ENCODE measurements at places on chromosomes 7 and 10.

GRCh38 chr7:34107276-34107675 is 201.9 kb downstream of the BMPER start:
- DNase-seq: no peak

DNA sequence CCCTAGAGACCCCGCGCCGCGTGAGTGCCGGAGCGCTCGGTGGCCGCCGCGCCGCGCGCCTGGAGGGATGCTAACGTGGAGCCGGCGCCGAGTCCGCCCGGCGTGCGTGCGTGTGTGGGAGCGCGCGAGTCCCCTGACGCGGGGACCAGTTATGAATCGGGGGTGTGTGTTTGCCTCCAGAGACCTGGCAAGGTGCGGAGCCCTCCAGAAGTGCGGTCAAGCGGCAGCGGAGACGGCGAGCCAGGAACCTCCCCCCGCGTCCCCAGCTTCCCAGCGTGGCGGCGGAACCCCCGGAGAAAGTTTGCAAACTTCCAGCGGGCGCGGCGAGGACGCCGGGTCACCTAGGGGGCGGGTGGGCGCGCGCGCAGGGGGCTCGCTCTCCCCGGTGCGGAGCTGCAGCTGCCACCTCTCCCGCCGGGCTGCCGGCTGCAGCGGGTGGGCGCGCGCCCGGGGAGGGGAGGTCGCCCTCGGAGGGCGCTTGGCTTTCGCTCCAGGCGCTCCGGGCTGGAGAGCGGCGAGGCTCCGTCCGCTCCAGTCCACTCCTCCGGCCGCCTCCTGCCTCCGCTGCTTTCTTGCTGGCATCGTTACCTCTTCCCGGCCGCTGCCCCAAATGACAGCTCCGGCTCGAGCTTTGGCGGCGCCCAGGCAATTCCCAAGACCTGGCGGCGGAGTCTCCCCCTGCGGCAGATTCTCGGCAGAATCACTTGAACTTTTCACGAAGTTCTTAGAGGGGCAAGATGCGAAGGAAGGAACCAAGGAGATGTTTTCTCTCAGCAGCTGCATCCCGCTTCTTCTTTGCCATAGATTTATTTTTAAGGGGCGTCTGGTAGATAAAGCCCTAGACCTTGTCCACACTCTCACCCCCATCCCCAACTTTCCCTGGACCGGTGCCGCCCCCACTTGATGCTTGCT is 2.3 kb upstream of the CREB5 start:
- no peak for DNase-seq

- no peak for DNase-seq
Measured at GRCh38 chr10:3960496-3960895, 175.5 kb upstream of the KLF6 start.

DNA sequence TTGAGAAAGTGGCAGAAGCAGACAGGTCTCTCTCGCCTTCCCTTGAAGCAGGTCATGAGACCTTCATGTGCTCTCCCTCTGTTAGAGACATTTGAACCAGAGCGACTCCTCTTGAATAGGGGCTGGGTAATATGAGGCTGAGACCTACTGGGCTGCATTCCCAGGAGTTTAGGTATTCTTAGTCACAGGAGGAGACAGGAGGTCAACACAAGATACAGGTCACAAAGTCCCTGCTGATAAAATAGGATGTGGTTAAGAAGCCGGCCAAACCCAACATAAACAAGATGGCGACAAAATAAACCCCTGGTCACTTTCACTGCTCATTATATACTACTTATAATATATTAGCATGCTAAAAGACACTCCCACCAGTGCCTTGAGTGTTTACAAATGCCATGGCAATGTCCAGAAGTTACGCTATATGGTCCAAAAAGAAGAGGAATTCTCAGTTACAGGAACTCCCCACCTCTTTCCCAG is 43.5 kb upstream of the MSRB2 start:
- DNase-seq: no peak

DNA sequence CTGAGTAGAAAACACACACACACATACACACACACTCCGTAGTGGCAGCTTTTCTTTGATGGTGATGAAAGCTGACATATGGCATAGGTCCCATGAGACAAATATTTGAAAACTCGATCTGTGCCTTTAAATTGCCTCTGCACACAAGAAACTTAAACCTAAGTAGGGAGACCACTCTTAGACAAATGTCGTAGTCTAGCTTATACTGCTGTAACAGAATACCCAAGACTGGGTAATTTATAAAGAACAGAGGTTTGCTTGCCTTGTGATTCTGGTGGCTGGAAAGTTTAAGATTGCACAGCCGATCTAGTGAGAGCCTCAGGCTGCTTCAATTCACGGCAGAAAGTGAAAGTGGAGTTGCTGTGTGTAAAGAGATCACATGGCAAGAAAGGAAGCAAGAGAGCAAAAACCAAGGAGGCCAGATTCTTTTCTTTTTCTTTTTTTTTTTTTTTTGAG is 489.4 kb upstream of the SORCS1 start:
- DNase-seq: no peak

DNA sequence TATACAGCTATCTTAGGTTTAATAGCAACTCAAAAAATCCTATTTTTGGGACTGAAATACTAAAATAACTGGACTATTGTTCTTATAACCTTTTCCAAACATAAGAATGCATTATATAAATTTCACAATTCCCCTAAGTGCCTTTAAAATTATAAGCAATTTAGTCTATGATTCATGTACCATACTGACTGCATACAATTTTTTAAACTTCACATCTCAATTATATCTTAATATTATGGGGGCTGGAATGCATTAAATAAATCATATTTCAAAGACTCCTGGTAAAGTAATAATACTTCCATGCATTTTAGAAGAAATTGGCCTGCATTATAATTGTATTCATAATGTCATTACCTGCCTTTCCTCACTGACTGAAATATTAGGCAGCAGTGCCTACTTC is 144.6 kb downstream of the CHCHD3 start:
- no peak for DNase-seq

DNA sequence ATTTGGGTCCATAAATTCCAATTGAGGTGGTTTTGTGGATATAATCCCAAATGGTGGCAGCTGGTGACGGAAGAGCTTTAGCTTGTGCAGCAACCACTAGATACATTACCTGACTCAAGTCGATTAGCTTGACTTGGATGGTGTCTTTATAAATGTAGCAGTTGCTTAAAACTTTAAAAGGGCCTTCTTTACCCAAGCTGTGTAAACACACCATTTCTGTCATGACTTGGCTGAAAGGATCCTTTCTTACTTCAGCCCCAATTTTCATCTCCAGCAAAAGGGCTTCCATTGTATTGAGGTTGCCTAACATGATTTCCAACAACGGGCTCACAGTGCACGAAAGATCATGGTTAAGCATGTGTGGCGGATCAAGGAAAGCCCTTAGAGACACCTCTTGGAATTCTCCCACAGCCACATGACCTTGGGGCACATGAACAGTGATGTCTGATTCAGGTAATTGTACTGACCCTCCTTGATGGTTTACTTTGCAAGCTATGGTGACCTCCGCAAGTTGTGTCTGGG is 57.9 kb downstream of the MACC1 start:
- no peak for DNase-seq

DNA sequence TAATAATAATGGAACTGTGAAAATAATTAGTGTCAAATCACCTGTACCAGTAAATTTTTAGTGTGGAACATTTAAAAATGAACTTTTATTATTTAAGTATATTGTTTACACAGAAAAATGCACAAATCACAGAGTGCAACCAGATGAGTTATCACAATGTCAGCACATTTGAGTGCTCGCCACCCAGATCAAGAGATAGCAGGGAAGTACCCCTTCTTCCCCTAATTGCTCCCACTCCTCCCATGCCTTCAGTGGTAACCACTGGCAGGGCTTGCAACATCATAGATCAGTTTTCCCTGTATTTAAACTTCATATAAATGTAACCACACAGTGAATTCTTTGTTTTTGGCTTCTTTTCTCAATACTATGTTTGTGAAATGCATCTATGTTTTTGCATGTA is 7.8 kb upstream of the GPR141 start:
- DNase-seq: no peak

- no peak for DNase-seq
Measured at GRCh38 chr10:22534849-22535604, 179.4 kb downstream of the PIP4K2A start.

DNA sequence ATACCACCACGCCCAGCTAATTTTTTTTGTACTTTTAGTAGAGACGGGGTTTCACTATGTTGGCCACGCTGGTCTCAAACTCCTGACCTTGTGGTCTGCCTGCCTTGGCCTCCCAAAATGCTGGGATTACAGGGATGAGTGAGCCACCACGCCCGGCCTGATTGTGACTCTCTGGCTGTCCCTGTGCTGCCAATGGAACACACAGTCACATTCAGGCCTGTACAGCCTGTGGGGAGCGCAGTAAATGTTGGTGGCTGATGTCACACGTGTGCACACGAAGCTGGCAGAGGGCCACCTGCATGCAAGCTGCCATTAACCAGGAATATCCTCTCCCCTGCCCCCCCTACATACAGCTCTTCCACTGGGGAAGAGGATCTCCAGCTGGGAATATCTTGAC is 22.1 kb downstream of the POLL start:
- DNase-seq: no peak

GRCh38 chr10:70832852-70833528 is 17.2 kb downstream of the SGPL1 start:
- no peak for DNase-seq
